A549 treated with DMSO at 1 μM for 4 hours (cell line): ENCODE measurements at places on chromosomes 3 and 15. TPM values are rescaled to one million over a fixed set of nuclear protein-coding genes. Genes with fewer than 3 reads are reported as not detected.

Gene CYP8B1
- not detected in 5 replicates for total RNA-seq

Gene SLC9C1
- not detected in 5 replicates for total RNA-seq

Gene PTX3
- total RNA-seq: 0.45 to 1.1 TPM (median 0.75 TPM) in 5 replicates

Gene CCNB2
- total RNA-seq: 95.3 to 108 TPM (median 106 TPM) in 5 replicates

Gene UROC1
- not detected in 5 replicates for total RNA-seq

Gene AEN
- 80.2 to 111 TPM (median 94.3 TPM) in 5 replicates for total RNA-seq

Gene SGO1
- 14.9 to 18.5 TPM (median 17.6 TPM) in 5 replicates for total RNA-seq
